B cell (primary cell): ENCODE measurements at places on chromosomes 7 and 10. TPM values are rescaled to one million over a fixed set of nuclear protein-coding genes. Genes with fewer than 3 reads are reported as not detected.

- no peak for DNase-seq
Observed at GRCh38 chr10:58275908-58276307, 6.9 kb downstream of the CISD1 start.

GRCh38 chr10:111107846-111108245, 31.0 kb downstream of the ADRA2A start:
- no peak for DNase-seq

DNA sequence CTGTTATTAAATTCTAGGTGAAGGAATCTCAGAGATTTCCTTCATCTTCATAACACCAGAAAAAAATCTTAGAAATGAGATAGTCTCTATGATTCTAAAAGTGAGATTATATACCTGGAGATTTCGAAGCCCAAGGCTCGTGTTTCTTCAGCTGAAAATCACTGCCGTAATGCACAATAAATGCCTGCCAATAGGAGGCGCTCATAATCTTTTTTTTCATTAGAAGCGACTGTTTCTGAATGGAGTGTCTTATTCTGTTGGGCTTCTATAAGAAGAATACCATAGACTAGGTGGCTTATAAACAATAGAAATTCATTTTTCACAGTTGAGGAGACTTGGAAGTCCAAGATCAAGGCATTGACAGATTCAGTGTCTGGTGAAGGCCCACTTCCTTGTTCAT, 294.7 kb downstream of the PRKG1 start:
- DNase-seq = no peak

Gene BAIAP2L1
- 0.39 and 1.5 TPM in 2 replicates for polyA plus RNA-seq

GRCh38 chr10:78433076-78433595, 399.5 kb downstream of the RPS24 start:
- no peak for DNase-seq

DNA sequence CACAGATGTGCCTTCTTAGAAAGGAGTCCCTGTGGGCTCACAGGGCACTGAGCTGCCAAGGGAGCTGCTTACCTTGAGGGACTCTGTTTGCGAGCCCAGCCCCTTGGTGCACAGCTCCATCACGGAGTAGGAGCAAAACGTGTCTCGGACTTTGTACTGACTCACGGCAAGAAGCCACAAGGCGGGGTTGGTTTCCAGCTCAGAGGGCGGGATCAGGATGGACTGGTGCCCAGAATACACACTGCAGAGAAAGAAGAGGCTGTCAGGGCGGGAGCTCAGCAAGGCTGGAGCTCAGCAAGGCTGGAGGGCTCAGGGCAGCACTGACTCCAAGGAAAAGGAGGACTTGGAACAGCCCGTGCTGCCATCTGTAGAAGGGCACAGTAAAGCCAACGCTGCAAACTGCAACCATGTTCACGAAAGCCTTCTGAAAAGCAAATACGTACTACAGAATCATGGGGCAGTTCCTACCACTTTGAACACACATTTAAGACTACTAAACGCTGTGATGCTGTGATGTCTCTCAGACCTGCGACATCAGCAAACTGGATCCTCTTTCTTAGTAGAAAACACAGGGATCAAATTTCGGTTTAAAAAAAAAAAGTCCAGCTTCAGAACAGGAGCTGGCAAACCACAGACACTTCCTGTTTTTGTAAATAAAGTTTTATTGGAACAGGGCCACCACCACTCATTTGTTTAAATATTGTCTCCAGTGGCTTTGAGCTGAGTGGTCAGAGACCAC, 194.3 kb downstream of the ZMYND11 start:
- DNase-seq = no peak

DNA sequence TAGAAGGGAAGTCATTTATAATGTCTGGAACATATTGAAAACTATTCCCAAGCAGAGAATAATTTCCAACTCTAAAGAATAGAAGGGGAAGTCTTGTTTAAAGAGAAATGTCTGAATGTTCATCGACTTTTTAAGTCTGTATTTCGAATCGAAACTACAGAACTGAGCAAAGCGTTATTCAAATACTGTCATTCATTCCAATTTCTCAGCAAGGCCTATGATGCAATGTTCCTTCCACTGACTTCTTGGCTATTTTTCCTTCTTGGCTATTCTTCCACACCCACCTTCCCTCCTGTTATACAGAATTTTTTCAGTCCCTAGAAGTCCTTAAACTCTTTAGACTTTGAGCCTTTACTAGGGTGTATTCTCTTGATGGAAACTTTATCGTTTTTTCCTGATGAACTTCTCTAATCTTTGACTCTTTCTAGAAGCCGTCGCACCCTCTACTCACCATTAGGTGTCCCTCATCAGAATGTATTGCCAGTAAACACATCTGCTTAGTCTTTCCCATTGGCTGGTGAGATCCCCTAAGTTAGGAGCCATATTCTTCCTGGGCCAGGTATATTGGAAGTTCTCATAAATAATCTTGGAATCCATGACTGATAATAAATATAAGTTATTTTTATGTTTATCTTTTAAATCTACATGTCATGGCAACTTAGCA, 235.7 kb upstream of the CCDC6 start:
- DNase-seq = no peak
